ENCODE measurements at places on chromosomes 16 and 17.

- peak; percentile 63 for DNase-seq
These were observed 1.7 kb downstream of the KANSL1 start for GRCh38 chr17:46191322-46192188.

- no peak for DNase-seq
These were observed 44.0 kb upstream of the CBX4 start for GRCh38 chr17:79883202-79883601.

- DNase-seq: peak; percentile 15
These were observed 80.8 kb downstream of the ZDHHC7 start for GRCh38 chr16:84930298-84931106.

- peak; percentile 15 for DNase-seq
These were observed 11.5 kb upstream of the ZC3H18 start for GRCh38 chr16:88558457-88559442.

GRCh38 chr16:50517450-50518252 lies 30.5 kb upstream of the NKD1 start:
- no peak for DNase-seq

DNA sequence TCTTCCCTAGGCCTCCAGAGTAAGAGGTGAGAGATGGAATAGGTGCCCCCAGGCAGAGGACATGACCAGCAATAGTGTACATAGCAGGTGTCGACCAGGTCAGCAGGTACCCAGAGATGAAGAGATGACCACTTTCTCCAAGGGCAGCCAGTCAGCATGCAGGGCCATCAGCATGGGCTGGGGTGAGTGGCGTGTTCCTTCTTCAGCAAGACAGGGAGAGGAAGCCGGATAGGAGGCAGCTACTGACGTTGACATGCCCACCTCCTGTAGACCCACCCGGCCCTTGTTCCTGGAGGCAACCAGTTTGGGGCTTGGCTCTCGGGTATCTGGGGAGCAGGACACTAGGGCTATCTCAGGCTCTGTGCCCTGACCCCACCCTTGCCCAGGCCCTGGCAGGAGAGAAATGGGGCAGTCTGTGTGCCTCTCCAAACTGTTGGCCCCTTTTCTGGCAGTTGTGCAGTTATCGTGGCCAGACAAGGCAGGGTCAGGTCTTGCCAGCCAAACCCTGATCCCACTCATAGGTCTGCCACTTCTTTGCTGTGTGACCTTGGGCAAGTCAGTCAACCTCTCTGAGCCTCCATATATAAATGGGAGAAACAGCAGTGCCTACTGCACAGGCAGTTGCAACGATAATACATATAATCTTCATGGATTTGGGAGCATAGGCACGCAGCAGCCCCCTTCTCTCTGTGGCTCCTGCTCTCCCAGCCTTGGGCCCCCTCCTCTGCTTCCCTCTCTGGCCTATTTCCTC lies 1.4 kb upstream of the NDRG4 start:
- DNase-seq: no peak

GRCh38 chr17:52678211-52678610 lies 519.7 kb upstream of the CA10 start:
- no peak for DNase-seq

GRCh38 chr16:1645914-1646525 lies 32.1 kb upstream of the JPT2 start:
- peak; percentile 23 for DNase-seq

DNA sequence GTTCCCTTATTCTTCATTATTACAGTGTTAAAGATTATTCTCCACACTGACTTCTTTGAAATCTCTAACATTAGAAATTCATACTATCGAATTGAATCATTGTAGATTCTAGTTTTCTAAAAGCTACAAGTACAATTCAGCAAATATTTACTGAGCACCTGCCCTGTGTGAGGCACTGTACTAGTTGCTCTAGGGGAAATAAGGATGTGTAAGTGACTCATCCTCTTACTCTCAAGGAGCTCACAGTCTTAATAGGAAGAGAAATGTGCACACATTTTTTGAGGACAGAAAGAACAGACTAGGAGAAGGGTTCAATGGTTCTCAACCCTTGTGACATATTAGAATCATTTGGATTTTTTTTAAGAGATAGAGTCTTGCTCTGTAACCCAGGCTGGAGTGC lies 7.7 kb upstream of the SLFN12L start:
- DNase-seq: no peak

GRCh38 chr17:64174686-64175456 lies 44.9 kb upstream of the ERN1 start:
- peak; percentile 11 for DNase-seq

GRCh38 chr16:80277182-80277581 lies 263.6 kb upstream of the DYNLRB2 start:
- DNase-seq: no peak

- DNase-seq: no peak
These were observed 34.2 kb upstream of the APPBP2 start for GRCh38 chr17:60559995-60560859.

DNA sequence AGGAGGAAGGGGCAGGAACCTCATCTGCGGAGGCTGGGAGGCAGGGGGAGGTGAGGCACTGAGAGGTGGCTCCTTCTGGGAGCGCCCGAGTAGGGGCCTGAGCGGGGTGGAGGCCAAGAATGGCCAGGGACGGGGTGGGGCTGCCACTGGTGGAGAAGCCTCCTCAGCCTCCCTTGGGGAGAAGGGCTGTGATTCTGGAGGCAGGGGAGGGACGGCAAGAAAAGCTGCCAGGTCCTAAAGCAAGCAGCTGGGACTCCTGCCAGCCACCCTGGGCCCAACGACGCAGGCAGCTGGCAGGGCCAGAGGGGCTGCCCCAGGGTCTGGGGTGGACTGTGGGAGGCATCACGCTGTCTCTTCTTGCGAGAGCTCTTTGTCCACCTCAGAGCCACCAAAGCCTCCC lies 12.7 kb upstream of the MLKL start:
- DNase-seq: no peak

DNA sequence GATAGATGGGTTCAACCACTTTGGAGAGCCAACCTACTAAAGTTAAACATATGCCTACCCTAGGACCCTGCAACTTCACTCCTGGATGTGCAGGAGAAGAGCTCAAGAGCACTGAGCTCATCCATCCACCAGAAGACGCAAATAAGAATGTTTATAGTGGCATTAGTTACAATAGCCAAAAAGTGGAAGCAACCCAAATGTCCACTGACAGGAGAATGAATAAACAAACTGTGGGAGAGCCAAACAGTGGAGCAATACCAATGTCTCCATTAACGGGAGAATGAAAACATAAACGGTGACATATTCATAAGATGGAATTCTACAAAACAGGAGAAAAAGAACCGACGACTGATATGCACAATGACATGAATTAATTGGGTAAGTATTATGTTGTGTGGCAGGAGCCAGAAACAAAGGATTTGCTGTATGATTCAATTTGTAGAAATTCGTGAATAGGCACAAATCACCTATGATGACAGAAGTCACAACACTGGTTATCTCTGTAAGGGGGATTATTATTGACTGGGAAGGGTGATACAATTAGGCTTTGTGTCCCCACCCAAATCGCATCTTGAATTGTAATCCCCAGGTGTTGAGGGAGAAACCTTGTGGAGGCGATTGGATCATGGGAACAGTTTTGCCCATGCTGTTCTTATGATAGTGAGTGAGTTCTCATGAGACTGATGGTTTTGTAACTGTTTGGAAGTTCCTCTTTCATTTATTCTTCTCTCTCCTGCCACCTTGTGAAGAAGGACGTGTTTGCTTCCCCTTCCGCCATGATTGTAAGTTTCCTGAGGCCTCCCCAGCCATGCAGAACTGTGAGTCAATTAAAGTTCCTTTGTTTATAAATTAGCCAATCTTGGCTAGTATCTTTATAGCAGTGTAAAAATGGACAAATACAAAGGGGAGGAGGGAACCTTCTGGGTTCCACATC lies 57.9 kb upstream of the PLCG2 start:
- no peak for DNase-seq

GRCh38 chr16:88859381-88860091 lies 2.6 kb downstream of the TRAPPC2L start:
- no peak for DNase-seq

All from CD4-positive, alpha-beta T cell treated with Interleukin-10 for 1 hour (primary cell).